ENCODE measurements at places on chromosomes 5 and 9. TPM values are rescaled to one million over a fixed set of nuclear protein-coding genes. Genes with fewer than 3 reads are reported as not detected.
A peak's percentile ranks its signal among the peaks of the same experiment; 100 is the strongest.

GRCh38 chr5:138157626-138158025 is 18.4 kb upstream of the NME5 start:
- no peak for DNase-seq

GRCh38 chr9:133803028-133803585 is 65.0 kb upstream of the SARDH start:
- DNase-seq: no peak

- no peak for DNase-seq
Measured at GRCh38 chr5:131795228-131795627, 1.6 kb downstream of the FNIP1 start.

- no peak for DNase-seq
Measured at GRCh38 chr9:96217294-96217707, 84.7 kb downstream of the HSD17B3 start.

GRCh38 chr5:62475072-62475471 is 62.5 kb downstream of the IPO11 start:
- peak; percentile 29 for DNase-seq

GRCh38 chr5:1554410-1554967 is 30.7 kb upstream of the LPCAT1 start:
- DNase-seq: no peak

- no peak for DNase-seq
Measured at GRCh38 chr5:10695055-10695649, 65.9 kb downstream of the DAP start.

Gene SPAAR
- total RNA-seq: not detected

Gene MEIKIN
- not detected for total RNA-seq
